ENCODE measurements at places on chromosomes 4 and X. TPM values are rescaled to one million over a fixed set of nuclear protein-coding genes. Genes with fewer than 3 reads are reported as not detected.

Gene AFP
- polyA plus RNA-seq: not detected

Gene UGT8
- not detected for polyA plus RNA-seq

Gene SYTL4
- 5.3 TPM for polyA plus RNA-seq

Gene NRK
- 0.88 TPM for polyA plus RNA-seq

Gene GJB1
- not detected for polyA plus RNA-seq

Gene MTNR1A
- not detected for polyA plus RNA-seq

Gene SPANXA2
- polyA plus RNA-seq: not detected

Gene CABS1
- polyA plus RNA-seq: 0.05 TPM

Gene VSIG1
- not detected for polyA plus RNA-seq

Gene NPNT
- 47.1 TPM for polyA plus RNA-seq

Gene OPRPN
- polyA plus RNA-seq: not detected

Gene ZNF182
- polyA plus RNA-seq: 3.8 TPM

Gene ZGRF1
- polyA plus RNA-seq: not detected

Gene TMSB15A
- polyA plus RNA-seq: 2.4 TPM

Gene RHOXF2B
- not detected for polyA plus RNA-seq

Gene GSX2
- not detected for polyA plus RNA-seq

Gene HELQ
- polyA plus RNA-seq: 7.4 TPM

Gene NAP1L3
- polyA plus RNA-seq: 12.8 TPM

Gene ARAP2
- polyA plus RNA-seq: 14.4 TPM

Gene PABPC1L2B
- not detected for polyA plus RNA-seq

Gene SYP
- polyA plus RNA-seq: 5.3 TPM

Gene TIMM17B
- 38.6 TPM for polyA plus RNA-seq

Gene ZNF185
- 4.8 TPM for polyA plus RNA-seq

Gene SAGE1
- polyA plus RNA-seq: not detected

Gene HPGDS
- polyA plus RNA-seq: 11.3 TPM

Gene C4orf46
- 1.8 TPM for polyA plus RNA-seq

Gene ABLIM2
- polyA plus RNA-seq: 6.8 TPM

Gene HSFX2
- polyA plus RNA-seq: 0.59 TPM

Gene ADH1A
- 1.6 TPM for polyA plus RNA-seq

Gene UBL4A
- 24.3 TPM for polyA plus RNA-seq

Gene PAK3
- 0.50 TPM for polyA plus RNA-seq

Measured in aorta (tissue), 5 donors.